ENCODE measurements at places on chromosomes 11 and 22.

GRCh38 chr11:119816660-119817059 is 87.7 kb upstream of the NECTIN1 start:
- no peak for DNase-seq

DNA sequence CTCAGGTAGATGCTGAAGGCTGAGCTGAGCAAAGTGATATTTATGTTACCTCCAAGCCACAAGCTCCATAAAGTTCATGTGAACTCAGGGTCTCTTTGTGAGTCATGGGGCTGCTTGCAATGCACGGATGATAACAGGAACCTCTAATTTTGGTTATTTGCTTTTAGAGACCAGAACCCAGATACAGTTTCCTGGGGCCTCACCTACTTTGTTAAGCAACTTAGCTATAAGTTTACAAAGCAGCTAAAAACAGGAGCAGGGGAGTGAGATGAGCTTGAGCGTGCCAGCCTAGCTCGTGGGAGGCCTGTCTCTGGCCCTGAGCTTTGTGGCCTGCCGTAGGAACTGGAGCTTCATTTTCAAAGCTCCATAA is 29.2 kb downstream of the SREBF2 start:
- no peak for DNase-seq

- DNase-seq, result no peak
Observed at GRCh38 chr11:89498845-89499448, 7.8 kb upstream of the NOX4 start.

DNA sequence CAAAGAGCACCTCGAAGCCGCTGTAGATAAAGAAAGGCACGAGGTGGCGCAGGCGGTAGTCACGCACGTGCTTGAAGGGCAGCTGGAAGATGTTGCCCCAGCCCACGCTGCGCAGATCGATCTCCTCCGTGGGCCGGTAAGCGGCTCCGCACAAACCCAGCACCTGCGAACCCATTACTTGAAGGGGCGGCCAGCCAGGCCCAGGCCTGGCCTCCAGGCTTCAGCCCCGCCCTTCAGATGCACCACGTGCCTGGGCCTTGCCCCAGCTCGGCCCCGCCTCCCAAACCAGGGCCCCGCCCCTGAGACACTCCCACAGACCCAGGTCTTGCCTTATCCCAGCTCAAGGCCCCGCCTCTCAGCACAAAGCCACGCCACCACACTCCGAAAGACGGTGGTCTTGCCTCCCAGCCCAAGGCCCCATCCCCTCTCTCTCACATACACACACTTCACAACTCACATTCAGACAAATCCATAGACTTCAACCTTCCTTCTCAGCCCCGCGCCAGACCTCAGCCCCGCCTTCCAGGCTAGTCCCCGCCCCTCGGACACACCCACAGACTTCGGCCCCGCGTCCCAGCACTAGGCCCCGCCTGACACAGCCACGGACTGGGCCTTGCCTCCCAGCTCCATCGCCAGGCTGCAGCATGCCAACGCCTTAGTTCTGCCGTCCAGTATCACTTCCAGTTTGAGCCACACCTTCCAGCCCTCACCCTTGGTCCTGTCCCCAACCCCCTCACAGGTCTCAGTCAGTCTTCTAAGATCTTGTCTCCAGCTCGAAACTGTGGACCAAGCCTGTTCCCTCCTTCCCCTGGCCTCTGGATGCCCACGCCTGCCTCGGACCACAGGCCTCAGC is 7.0 kb downstream of the UNC93B1 start:
- DNase-seq, result no peak

GRCh38 chr11:19633276-19633675 is 79.4 kb upstream of the NAV2 start:
- DNase-seq, result peak; percentile 64

GRCh38 chr22:18114976-18115652 is 4.5 kb downstream of the TUBA8 start:
- no peak for DNase-seq

All from thoracic aorta (tissue), 2 donors.